Left ventricle myocardium superior (tissue), 1 donor: ENCODE measurements at places on chromosomes 7 and 10.

GRCh38 chr10:5560142-5560816 lies 35.5 kb downstream of the CALML3 start:
- no peak for DNase-seq

GRCh38 chr7:3301449-3301731 lies 338 bp downstream of the SDK1 start:
- no peak for DNase-seq

DNA sequence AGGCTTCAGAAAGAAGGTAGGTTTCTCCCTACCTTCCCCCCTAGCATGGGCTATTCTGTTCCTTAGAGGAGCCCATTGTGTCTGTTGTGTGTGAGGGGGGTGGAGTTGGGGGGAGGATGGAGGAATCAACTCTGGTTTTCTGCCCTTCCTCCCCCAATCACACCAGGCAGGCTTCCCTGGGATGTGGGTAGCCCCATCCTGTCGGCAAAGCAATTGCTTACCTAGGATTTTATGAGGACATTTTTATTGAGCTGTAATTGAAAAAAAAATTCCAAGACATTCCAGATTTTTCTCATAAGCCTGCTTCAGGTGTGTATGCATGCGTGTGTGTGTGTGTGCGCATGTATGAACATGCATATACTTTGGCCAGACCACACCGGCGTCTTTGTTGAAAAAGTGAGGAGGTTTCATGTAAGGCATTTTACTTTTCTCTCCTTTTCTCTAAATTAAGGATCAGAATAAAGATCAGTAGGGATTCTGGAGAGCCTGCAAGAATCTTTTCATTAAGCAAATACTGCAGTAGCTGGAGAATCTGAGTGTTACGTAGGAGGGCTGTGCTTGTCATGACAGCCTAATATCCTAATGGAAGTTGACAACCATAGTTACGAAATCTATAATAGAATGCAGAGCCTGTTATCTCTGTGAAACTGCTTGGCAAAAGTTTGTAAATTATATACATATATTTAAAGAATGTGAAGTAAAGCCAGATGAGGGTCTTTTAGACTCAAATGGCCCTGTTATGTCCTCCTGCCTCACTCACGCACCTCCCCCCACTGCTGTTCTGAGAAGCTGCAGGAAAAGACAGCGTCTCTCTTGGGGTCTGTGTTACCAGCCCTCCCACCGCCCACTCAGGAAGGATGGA lies 27.3 kb upstream of the SAMD8 start:
- DNase-seq = no peak

- DNase-seq = no peak
Observed at GRCh38 chr10:70650718-70651117, 21.6 kb upstream of the ADAMTS14 start.

DNA sequence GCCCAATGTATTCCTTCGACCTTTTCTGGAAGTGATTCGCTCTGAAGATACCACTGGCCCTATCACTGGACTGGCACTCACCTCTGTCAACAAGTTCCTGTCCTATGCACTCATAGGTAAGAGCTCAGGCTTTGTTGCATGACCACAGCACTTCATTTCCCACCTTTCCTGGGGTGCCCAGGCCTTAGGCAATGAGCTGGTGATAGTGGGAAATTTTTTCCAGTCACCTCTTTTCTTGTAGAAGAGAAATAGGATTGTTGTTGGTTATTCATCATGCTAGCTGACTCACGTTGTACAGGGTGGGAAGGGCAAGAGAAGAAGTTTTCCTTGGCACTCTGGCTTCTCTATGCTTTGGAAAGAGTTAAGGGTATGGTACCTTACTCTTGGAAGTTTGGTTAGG lies 51.4 kb upstream of the NFKB2 start:
- DNase-seq = no peak

GRCh38 chr7:33130184-33130583 lies 820 bp downstream of the BBS9 start:
- no peak for DNase-seq

DNA sequence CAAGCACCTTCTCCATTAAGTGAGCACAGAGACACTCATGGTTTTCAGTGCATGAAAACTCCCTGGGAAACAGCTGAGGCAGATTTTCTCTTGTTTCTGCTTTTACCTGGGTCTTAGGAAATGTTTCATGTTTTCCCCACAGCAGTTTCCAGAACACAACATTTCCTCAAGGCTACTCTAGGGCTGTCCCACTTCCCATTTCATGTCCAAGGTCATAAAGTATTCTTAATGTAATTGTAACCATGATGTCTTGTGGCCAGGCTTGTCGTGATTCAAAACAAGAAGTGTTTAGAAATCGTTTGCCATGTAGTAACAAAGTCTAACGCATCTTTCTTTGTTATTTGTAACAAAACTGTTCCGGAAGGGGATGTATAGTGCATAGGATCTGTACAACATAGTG lies 83.8 kb upstream of the NRP1 start:
- no peak for DNase-seq

DNA sequence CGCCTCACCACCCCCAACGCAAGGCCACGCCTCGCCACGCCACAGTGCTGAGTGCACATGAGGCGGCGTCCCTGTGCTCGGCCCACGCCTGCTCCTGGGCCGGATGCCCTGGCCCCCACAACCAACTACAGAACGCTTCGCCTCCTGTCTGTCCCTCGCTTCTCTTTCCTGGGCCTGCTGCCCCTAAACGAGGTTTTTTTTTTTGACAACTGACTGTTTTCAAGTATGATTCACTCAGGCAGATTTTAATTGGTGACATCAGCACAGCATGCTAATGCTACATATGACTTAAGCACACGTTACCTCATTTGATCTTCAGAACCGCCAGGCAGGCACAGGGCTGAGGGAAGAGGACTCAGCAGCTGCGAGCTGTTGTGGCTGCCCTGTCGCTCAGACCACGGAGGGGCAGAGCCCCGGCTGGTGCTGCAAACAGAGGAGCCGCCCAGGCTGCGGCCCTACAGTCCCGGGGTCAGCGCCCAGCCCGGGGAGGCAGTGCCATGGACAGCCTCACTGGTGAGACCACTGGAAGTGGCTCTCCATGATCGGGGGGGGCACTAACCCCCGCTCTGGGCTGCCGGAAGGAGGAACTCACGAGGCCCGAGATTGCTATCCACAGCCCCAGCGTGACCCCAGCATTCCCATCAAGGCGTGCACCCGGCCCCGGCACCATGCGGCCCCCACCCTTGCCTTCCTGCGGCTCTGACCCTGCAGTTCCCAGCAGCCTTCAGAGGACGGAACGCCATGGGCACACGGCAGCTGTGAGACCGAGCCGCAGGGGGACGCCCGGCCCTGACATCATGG lies 212.8 kb downstream of the MAD1L1 start:
- DNase-seq = peak; percentile 86

DNA sequence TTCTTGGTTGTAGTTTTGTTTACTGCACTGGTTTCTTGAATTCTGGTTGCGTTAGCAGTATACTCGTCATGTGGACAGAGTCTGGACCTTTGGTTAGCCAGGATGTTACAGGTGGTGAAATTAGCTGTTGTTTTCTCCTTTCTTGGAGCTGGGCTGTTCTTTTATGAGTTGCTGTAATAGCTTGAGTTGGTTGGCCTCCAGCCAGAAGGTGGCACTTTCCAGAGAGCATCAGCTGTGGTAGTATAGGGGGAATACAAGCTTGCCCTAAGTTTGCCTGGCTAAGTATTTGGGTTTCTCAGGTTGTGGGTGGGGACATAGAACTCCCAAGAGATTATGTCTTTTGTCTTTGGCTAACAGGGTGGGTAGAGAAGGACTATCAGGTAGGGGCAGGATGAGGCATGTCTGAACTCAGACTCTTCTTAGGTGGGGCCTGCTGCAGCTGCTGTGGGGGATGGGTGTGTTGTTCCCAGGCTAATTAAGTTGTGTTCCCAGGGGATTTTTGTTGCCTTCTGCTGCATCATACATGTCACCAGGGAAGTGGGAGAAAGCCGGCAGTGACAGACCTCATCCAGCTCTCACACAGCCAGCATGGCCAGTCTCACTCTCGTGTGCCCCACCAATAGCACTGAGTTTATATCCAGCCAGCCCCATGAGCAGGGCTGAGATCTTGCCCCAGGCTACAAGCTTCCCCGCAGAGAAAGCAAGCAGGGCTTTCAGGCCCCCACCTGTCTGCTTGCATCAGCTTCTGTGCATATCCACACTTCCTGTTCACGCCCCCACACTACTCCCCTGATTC lies 246.7 kb upstream of the TPK1 start:
- no peak for DNase-seq

DNA sequence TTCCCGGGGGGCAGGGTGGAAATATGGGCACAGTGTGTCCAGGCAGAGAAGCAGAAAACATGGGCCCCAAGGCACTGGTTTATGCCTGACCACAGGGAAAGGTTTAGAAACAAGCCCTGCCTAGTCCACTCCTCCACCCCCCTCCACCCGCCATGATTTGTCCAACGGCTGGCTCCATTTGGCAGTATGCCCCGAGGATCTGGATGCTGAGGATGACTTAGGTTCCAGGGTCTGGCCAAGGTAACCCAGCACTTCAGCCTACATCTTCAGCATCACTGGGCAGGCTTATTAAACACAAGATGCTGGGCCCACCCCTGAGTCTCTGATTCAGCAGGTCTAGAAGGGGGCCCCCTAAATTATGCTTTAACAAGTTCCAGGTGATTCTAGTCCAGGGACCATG lies 121.9 kb downstream of the RALA start:
- no peak for DNase-seq
